ENCODE measurements at places on chromosomes 13 and 19.

DNA sequence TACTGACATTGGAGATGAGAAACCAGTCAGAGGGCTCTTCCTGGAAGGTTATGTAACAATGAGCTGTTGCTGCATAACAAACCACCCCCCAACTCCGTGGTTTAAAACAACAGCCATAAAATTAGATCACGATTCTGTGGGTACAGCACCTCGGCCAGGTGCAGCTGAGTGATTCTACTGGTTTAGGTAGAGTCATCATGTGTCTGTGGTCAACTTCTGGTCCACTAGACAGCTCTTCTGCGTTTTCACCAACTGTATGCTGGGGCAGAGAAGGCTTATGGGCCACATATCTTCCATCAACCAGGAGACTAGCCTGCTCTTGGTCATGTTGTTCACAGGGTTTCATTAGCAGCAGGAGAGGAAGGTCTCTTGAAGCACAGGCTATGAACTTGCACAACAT is 585.5 kb downstream of the KCTD12 start:
- no peak for DNase-seq

GRCh38 chr19:52941941-52942385 is 18.7 kb upstream of the ZNF888 start:
- DNase-seq, result peak; percentile 65

GRCh38 chr19:17327654-17328516 is 6.8 kb downstream of the ANO8 start:
- peak; percentile 92 for DNase-seq

DNA sequence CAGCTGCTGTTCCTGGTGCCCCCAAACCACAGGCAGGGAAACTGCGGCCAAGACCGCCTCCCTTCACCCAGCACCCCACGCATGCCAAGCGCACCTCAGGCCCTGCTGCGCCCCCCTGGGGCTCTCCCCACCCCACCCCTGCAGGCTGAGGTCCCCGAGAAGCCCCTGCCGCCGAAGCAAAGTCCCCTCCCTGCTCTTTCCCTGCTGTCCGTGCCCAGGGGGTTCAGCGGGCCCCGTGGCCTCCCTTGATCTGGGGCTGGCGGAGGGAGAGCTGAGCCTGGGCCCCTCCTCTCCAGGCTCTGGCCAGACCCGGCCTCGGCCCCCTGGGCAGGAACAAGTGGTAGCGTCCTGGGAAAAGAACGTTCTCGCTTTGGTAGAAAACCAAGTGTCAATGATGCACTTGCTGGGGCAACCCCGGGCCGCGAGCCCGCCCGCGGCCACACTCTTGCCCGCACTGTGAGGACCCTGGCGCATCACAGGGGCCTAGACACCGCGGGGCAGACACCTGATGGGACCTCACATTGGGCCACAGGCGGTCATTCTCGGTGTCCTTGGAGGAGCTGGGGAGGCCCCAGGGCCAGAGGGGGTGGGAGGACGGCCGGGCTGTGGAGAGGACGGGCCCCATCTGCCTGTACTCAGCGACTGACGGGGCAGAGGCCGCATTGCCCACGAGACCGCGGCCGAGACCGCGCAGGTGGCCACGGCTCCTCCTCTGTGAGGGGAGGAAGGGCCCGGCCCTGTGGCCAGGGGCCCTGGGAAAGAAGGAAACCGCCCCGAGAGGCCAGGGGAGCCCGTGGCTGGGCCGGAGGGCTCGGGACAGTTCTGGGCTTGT is 29.0 kb downstream of the GPX4 start:
- no peak for DNase-seq

GRCh38 chr13:42458193-42458592 is 115.8 kb upstream of the TNFSF11 start:
- DNase-seq, result no peak

GRCh38 chr19:45670670-45671453 is 2.8 kb downstream of the GIPR start:
- DNase-seq, result peak; percentile 94

DNA sequence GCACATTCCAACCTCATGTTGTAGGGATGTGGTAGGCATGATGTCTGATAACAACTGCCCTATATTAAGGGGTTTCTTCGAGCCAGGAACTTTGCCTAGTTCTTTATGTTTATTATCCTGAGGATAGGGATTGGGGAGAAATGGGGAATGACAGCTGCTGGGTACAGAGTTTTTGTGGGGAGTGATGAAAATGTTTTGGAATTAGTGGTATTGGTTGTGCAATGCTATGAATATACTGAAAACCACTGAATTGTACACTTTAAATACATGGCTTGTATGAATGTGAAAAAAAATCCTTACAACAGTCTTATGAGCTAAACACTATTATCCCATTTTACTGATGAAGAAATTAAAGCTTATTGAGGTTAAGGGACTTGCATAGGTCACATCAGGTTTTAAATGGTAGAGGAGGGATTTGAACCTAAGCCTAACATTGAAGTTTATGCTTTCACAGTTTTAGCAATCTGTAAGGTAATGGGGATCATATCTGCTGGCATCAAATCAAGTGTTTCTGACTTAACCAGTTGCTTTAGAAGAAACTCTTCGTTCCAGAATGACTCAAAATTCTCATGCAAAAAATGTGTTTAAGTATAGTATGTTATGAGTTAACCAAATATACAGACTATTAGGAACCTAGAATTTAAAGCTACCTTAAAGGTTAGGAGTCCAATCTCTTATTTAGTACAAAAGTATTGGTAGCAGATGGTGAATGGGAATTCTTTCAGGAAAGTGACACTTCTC is 61.4 kb downstream of the ERCC5 start:
- no peak for DNase-seq

DNA sequence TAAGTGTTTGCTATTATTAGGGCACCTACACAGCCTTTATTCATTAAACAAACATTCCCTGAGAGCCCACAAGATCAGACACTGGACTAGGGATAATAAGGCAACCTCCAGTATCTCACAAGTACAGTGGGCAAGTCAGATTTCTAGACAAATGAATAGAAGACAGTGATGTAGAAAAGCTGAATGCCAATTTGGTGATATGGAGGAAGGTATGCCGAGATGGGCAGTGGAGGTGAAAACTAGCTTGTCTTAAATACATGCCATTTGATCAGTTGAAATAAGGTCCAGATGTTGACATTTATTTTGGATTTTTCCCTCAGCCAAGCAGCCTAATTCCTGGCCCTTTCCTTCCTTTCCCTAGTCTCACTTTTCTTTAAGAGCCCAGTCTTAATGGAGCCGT is 130.3 kb downstream of the RXFP2 start:
- DNase-seq, result no peak

DNA sequence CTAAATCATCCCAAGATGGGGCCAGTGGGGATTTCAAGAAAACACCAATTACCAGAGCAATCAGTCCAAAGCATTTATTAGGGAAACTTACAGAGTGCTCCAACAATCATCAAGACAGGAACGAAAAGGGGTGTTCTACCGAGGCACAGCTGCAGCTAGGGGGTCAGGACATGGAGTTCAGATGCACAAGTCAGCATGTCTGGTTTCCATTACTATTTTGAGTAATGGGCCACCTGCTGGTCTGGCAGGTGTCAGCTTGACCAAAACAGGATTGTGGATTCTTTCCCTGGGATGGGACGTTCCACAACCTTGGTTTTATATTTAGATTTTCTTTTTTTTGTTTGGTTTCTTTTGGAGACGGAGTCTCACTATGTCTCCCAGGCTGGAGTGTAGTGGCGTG is 3.9 kb upstream of the UBL5 start:
- DNase-seq, result no peak

- no peak for DNase-seq
Observed at GRCh38 chr19:10344780-10345179, 5.4 kb upstream of the ICAM3 start.

DNA sequence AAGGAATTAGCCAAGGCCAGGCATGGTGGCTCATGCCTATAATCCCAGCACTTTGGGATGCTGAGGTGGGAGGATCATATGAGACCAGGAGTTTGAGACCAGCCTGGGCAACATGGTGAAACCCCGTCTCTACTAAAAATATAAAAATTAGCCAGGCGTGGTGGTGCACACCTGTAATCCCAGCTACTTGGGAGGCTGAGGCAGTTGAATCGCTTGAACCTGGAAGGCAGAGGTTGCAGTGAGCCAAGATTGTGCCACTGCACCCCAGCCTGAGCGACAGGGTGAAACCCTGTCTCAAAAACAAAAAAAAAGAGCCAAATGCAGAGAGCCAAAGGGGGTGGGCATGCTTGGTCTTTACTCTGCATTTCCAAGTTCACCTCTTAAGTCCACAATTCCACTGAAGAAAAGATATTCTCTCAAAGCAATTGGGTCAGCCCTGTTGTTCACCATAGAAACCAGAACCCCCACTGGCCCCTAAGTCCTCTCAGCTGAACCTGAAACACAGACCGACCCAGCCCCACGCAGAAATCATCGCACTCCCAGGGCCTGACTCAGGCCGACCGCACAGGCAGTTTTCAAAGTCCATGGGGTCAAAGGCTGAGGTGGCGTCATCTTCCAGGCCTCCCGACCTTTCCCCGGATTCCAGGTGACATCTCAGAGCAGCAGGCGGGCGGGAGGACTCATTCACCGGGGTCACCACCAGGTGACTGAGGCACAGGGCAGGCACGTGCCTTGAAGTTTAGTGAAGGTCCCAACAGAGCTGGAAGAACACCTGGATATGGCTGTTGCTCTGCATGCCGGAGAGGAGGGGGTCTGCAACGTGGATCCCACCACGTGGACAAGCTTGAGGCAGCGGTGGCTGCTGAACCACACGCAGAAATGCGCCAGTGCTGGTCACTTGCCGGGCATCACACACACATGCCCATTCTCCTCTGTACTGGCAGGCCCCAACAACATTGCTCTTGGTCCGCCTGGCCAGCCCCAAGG is 33.1 kb downstream of the SLC25A42 start:
- no peak for DNase-seq

- DNase-seq, result no peak
Observed at GRCh38 chr13:21429211-21429610, 29.9 kb downstream of the ZDHHC20 start.

- no peak for DNase-seq
Observed at GRCh38 chr13:39486758-39487157, 116.2 kb downstream of the LHFPL6 start.

GRCh38 chr13:26590379-26590778 is 32.9 kb downstream of the WASF3 start:
- no peak for DNase-seq

DNA sequence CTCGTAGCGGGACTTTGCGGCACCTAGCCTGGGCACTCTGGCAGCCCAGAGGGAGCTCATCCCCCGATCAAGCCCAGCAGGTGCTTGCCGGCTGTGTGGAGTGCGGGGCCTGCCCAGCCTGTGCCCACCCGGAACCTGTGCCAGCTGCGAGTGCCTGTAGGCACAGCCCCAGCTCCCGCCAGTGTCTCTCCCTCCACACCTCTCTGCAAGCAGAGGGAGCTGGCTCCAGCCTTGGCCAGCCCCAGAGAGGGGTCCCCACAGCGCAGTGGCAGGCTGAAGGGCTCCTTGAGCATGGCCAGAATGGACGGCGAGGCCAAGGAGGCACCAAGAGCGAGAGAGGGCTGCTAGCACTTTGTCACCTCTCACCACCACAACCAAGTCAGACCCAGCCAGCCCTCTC is 55.5 kb upstream of the C1QTNF9B start:
- no peak for DNase-seq

- DNase-seq, result no peak
Observed at GRCh38 chr19:43469160-43469480, 3.7 kb upstream of the LYPD3 start.

GRCh38 chr19:16898361-16899015 is 9.7 kb downstream of the F2RL3 start:
- DNase-seq, result no peak

DNA sequence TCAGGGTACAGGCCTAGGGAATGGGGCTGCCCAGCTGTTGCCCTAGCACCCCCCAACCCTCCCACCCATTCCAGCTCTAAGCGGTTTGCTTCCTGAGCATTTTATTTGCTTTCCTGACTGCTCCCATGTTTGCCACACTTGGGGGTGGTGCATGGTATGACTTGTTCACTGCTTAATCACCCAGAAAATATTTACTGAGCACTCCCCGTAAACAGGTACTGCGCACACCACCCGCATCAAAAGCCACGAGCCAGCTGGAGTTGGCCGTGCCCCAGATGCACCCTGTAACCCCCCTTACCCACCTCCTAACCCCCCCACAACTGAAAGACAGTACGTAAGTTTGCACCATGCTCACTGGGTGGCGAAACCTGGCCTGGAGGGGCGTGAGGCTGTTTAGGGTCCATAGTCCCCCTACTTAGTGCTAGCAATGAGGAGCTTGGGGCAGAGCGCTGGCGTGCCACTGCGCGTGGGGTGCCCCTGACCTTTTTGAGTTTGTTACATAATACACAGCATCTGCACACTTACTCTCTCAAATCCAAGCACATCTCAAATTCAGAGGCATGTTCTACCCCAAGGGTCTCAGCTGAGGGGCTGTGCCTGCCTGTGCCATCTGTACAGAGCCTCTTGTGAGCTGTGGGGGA is 29.8 kb downstream of the DPF1 start:
- no peak for DNase-seq

GRCh38 chr19:18098891-18099622 is 1.5 kb downstream of the MAST3 start:
- no peak for DNase-seq

DNA sequence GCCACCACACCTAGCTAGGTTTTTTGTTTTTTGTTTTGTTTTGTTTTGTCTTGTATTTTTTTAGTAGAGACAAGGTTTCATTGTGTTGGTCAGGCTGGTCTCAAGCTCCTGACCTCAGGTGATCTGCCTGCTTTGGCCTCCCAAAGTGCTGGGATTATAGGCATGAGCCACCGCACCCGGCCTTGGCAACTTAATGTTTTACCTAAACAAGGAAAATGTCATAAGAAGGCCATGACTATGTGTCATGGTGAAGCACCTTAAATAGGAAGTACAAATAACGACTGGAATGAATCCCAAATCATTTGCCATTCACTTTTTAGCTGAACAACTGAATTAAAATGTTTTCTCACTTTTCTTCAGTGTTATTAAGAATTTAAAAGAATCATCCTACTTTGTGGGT is 465.2 kb downstream of the KCTD12 start:
- no peak for DNase-seq

- DNase-seq, result no peak
Observed at GRCh38 chr19:21910318-21910717, 74.3 kb upstream of the ZNF43 start.

DNA sequence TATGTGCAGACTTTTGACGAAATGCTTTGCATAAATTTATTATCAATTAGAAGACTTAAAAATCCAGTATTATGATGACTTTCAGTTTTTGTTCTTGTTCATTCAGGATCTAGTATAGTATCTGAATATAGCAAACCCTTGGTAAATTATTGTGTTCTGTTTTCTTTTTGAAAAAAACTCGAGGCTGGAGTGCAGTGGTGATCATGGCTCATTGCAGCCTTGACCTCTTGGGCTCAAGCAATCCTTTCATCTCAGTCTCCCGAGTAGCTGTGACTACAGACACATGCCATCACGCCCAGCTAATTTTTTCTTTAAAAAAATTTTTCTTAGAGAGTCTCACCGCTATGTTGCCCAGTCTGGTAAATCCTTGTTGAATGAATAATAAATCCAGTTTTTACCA is 4.6 kb downstream of the FARP1 start:
- no peak for DNase-seq

DNA sequence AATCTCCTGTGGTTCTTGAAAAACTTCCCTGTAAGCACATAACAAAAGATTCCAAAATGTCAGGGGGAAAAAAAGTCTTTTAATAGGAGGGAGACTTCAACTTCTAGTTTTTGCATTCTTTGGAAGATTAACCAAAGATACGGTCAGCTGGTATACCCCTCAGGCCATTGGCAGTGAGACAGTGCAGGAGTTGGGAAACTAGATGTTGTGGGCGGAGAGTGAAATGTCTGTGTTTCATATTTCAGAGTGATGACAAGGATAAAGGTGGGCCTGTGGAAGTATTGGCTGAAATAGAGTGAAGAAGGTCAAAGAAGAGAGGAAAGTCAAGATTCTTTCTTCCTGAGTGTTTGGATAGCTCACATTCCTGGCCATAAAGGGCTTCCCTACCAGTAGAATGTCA is 40.8 kb downstream of the CYP2B6 start:
- DNase-seq, result peak; percentile 7

GRCh38 chr19:5718579-5719273 is 1.2 kb downstream of the LONP1 start:
- DNase-seq, result no peak
